Globus pallidus (tissue), 1 donor: ENCODE measurements at places on chromosomes 3 and 15.

DNA sequence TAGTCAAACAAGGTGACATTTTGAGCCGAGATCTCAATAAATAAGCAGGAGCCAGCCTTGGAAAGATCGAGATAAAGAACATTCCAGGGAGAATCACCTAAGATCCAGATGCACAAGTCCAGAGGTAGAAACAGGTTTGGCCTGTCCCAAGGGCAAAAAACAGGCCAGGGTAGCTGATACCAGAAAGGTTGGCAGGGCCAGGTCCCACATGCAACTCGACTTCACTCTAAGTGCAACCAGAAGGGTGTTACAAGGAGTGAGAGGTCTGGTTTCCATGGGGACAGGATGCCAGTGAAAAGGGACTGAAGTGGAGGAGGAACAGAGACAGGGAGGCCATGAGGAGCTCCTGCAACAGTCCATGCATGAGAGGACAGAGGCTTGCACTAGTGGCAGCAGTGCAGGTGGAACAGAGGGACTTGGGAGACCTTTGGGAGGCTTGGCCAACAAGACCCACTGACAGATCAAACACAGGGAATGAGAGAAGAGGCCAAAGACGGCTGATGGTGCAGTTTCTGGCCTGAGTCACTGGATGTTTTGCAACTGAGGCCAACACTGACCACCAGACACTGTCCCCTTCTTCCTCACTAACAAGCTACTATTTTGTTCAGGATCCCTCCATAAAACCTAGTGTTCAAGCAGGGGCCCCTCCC lies 5.2 kb downstream of the TPRA1 start:
- DNase-seq = no peak

GRCh38 chr3:169879845-169880575 lies 10.3 kb upstream of the LRRC31 start:
- DNase-seq = no peak

GRCh38 chr3:154464440-154465190 lies 34.6 kb upstream of the GPR149 start:
- DNase-seq = no peak

- no peak for DNase-seq
Measured at GRCh38 chr3:49723296-49723627, 489 bp downstream of the GMPPB start.

GRCh38 chr15:29612701-29613100 lies 209.6 kb downstream of the TJP1 start:
- DNase-seq = no peak

GRCh38 chr3:108546692-108547091 lies 36.3 kb upstream of the MYH15 start:
- DNase-seq = no peak

DNA sequence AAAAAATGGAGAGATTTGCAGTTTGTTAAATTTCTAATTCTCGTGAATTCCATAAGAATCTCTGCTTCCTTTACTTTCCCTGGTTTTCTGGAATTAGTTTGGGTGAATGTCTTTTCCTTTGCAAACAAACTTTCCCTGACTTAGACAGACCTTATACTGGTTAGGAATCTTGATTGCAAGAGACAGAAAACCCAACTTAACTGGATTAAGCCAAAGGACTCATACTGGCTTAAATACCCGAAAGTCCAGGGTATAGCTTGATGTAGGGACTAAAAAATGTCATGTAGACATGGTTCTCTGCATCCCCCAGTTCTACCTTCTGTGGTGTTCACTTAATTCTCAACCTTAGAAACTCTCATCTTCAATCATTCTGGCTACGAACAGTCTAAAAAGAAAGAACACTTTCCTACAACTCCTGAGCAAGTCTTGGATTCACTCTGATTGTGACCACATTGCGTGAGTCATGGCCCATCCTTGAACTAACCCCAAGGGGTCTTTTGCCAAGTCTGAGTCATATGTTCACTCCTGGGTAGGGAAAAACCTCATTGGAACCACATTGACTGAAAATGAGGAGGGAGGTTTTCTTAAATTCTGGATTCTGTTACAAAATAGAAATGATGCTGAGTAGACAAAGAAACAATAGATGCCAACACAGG lies 136.0 kb upstream of the DAZL start:
- DNase-seq = no peak

GRCh38 chr3:31230425-31231223 lies 302.1 kb upstream of the STT3B start:
- no peak for DNase-seq

DNA sequence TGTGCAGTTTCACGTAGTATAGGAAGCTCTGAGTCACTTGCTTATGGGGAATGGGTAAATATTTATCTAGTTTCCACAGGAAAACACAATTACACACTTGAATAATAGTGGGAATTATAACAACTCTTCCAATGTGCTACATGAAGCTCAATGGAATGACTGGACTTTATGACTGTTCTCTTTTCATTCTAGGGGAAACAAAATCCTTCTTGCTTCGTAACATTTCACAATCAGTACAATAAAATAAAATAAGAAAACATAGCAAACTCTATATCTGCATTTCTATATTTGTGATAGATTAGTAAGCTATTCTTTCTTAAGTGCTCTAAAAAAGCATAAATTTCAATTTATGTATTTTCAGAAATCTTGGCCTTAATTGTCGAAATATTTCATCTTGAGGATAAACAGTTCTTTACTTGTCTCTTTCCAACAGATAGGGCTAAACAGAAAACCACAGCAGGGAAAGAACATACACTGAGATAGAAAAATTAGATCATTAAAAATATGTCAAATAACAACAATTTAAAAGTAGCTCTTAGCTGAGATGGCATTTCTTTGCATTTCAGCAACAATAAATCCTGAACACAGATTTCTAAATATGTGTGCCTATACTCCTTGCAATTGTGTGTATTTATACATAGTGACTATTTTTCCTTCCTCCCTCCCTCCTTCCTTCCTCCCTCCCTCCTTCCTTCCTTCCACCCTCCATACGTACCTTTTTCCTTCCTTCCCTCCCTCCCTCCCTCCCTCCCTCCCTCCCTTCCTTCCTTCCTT lies 395.5 kb upstream of the KCNMB2 start:
- no peak for DNase-seq
